Stimulated activated CD4-positive, alpha-beta T cell treated with anti-CD3 and anti-CD28 coated beads, Interleukin-1b, Interleukin-23, amount 100 ng/mL, for 24 hours (primary cell): ENCODE measurements at places on chromosomes 5 and 9.

DNA sequence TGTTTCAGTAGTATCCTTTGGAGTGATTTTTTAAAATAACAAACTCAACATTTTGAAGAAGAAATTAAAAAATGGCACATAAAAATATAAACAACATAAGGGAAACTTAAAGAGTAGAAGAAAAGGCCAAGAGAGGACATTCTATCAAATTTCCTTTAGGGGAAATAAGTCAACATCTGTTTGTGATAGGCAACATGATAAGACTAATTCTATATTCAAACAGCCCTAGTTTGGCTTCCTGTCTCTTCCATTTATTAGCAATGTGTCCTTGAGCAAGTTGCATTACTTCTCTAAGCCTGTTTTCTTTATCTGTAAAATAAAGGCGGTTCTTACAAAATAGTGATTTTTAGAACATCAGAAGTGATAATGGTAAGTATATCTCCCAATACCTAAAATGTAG lies 24.7 kb downstream of the TYRP1 start:
- no peak for DNase-seq

GRCh38 chr5:150186897-150187296 lies 3.0 kb upstream of the SLC6A7 start:
- no peak for DNase-seq

- DNase-seq, result no peak
These were observed 35.3 kb upstream of the SPDL1 start for GRCh38 chr5:169548315-169548714.

DNA sequence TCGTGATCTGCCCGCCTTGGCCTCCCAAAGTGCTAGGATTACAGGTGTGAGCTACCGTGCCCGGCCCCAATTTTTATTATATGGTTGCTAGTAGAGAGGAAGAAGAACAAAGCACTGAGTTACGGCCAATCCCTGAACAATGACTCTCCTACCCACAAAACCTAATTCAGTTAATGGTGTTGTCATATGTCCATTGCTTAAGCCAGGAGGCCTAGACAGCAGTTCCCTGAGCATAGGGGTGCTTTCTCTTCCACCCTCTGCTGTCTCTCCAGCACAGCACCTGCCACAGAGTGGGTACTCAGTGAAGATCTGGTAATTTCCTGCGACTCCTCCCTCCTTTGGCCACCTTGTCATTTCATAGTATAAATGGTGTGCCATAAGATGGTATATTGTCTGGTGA lies 21.4 kb upstream of the LTC4S start:
- no peak for DNase-seq

DNA sequence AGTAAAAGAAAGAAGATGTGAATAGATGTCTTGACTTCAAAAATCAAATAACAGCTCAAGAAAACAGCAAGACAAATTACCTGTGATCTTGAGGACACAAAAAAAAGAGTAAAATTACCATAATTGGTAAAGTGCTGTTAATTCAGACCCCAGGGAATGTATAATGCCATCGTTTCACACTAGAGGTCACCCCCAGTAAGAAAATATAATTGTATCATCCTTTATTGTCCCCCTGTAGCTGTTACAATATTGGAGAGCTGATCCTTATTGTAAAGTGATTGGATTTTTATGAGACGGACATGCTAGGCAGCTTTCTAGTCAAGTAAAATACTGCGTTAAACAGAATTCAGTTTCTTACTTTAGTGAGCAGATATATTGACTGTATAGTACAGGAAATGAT lies 377.0 kb downstream of the TLE1 start:
- no peak for DNase-seq

DNA sequence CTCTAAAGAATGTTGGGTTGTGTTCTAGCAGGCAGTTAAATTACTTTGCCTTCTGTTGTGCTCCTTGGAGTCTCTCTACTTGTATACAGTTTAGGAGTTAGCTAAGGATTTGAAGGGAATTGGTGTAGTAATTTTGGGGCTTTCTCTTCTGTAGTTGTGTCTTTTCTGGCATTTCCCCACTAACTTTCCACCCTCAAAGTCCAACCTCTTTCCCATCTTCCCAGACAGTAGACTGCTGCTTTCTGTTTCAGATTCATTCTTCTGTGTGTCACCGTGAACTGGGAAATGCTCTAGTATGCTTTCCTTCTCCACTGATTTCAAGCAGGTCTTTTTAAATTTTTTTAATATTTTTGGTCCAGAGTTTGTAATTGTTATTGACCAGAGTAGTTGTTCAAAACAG lies 4.5 kb upstream of the ANGPTL2 start:
- no peak for DNase-seq

DNA sequence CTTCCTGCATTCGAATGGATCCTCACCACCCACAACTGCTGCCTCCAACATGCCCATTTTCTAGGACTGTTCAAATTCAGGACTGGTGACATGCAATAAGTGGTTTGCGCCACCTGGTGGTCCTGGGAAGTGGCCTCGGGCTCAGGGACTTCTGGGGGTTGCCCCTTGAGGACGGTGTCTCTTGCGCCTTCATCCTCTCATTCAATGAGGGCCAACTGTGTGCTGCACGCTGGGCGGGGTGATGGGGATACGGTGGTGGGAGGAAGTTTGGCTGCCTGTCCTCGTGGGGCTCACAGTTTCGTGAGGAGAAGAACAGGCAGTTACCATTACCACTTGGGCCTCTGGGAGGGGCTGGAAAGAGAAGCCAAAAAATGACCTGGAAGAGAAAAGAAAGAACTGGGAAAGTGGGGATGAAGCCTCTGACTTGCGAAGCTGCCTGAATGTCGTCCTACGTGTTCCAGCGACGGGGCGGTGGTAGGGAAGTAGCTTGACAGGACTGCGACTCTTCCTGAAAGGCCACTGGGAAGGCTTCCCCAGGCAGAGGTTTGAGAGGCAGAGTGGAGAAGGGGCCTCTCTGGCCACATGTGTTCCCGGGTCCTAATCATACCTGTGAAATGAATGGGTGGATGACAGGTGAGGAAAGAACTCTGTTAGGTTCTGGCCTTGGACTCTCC lies 49.0 kb downstream of the PSD2 start:
- peak; percentile 57 for DNase-seq

DNA sequence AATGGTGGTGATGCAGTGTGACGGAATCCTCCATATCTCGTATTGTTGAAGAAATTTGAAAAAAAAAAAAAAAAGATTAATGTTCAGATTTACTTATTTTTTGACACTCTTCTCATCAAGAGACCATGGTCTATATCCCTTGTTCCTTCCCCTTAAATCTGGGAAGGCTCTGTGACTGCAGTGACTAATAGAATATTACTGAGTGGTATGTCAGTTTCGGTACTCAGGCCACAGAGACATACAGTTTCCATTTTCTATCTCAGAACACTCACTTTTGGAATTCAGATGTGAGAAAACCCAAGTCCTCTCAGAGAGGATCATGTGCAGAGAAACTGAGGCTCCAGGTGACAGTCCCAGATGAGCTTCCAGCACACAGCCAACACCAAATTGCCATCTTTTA lies 1193.5 kb downstream of the DTWD2 start:
- DNase-seq, result no peak

DNA sequence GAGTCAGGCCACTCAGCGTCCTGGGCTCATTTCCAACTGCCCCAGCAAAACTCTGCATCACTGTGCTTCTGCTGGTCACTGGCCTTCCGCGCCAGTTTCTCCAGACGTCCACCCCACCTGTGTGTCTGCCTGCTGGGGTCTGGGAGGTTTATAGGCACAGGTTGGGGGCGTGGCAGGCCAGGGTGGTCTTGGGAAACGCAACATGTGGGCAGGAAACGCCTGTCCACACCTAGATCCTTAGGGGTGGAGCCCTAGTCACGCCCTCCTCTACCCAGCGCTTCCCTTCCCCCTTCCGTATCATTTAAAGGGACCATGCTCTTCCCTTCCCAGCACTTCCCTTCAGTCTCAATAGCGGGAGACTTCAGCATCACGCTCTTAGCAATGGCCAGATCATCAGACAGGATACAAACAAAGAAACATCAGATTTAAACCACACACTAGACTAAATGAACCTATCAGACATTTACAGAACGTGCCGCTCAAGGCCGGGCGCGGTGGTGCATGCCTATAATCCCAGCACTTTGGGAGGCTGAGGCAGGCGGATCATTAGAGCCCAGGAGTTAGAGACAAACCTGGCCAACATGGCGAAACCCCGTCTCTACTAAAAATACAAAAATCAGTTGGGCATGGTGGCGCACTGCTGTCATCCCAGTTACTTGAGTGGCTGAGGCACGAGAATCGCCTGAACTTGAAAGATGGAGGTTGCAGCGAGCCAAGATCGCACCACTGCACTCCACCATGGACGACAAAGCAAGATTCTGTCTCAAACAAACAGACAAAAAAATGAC lies 11.8 kb upstream of the BTNL9 start:
- no peak for DNase-seq

DNA sequence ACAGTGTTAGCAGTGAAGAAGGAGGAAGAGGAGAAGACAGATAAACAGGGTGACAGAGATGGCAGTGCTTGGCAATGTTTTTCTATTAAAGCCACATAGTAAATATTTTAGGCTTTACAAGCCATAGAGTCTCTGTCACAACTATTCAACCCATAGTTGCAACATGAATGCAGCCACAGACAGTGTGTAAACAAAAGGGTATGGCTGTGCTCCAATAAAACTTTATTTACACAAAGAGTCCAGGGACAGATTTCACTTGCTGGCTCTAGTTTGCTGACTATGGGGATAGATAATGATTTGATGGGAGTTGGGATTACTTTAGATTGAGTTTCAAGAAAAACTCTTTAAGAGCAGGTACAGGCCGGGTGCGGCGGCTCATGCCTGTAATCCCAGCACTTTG lies 224.8 kb upstream of the SEMA6A start:
- DNase-seq, result no peak

DNA sequence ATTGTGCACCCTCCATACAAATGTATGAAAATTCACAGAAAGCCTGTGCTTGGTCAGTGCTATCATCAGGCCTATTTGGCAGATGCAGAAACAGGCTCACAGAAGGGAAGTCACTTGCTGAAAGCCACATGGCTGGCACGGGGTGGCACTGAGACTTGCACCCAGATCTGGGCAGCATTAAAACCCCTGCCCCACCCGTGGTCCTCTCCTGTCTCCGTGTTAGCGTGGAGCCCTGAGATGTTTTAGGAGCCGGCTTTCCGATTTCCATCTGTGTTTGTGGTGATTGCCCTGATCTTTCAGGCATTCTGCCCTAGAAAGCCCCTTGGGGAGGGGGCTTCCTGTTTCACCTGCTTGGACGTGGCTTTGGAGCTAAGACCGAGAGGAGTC lies 102.2 kb upstream of the IER5L start:
- DNase-seq, result no peak
